ENCODE measurements at places on chromosomes 5 and 9.

GRCh38 chr9:76004526-76004925 is 114.1 kb downstream of the PCSK5 start:
- DNase-seq: no peak

DNA sequence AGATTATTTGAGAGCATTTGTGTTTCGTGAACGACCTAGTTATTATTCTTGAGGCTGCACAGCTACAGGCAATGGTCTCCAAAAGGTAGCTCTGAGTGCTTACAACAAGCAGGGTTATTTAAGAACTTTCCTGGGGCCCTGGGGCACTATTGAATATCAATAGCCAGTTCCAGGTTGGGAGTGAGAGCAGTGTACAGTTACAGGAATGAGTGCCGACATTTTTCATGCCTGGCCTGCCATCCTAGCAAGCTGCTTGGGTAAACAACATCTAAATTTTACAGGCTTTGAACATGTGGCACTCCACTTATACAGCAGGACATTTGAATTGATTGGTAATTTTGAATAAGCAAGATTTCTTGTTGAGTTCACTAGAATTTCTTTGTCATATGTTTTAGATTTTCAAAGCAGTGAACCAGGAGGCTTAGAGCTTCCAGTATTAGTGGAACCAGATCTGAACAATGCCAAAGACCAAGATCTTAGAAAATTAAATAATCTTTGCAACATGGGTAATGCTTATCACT is 171.9 kb upstream of the GDNF start:
- no peak for DNase-seq

DNA sequence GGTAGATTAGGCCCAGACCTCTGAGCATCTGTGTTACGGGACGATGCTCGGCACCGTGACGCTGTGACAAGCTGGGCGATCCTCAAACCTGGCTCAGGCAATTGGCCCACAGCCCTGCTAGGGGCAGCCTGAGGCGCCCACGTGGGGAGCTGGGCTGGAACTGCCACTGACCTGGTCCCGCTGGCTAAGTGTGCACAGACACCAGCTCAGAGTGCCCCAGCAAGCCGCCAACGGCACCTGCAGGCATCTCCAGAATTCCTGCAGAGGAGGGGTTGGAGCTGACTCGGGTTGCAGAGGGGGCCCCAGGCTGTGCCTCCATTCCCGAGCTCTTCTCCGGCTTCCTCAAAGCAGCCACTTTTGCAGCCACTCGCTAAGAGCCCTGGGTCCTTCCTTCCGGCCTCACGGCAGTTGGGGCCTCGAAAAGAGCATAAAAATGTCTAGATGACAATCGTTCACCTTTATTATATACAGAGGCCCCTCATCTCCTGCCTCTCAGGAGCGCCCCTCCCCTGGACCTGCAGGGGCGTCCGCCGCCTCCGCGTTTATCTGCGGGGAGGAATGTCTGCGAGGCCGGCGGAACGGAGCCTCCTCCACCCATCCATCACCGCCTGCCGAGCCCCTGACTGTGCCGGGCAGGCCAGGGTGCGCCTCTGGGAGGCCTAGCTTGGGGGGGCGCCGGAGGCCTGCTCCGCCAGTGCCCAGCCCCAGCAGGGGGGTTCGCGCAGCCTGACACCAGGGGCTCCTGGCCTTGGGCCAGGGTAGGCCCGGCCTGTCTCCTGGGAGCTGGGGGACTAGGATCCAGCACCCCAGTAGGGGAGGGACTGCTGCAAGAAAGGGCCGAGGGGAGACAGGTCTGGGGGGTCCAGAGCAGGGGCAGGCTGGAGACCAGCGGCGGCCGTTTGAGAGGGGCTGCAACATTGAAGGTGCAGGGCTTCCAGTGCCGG is 144.9 kb downstream of the BARX1 start:
- DNase-seq: no peak

DNA sequence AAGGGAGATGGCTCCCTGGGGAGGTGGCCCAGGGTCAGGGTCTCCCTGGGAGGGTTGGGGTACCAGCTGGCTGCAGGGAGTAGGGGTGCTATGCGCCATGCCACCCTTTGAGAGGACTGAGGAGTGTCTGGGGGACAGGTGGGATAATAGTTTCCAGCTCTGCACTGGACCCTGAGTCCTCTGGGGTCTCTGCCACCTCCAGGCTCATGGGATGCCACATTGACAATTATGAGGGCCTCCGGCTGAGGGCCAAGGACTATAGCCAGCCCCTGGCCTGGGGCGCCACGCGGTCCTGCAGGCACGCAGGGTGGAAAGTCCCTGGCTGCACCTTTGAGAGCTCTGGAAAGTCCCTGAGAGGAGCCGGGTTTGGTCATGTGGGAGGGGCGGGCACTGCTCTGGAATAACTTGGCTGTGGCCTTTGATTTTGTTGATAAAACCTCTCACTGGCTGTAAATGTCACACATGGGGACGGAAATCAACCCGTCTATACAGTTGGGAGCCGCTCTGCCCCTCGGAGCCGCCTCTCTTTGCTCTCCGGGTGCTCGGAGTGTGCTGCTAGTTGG is 16.0 kb downstream of the TRAF2 start:
- DNase-seq: no peak

DNA sequence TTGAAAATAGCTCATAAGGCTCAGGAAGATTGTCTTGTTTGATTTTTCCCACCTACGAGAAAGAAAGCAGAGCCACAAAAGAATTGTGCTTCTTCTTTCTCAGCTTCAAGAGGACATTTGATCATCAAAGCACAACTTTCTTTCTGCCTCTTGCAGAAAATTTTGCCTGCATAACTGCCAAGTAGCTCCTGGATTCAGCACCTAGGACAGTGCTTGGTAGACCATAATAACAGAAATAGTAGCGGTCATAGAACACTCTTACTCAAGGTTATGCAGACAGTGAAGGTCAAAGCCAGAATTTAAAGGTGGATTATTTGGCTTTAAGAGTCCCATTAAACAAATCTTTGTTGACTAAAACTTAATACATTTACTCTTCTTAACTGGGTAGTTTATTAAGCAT is 594.7 kb upstream of the CCNG1 start:
- no peak for DNase-seq

- peak; percentile 64 for DNase-seq
These were observed 295.9 kb downstream of the PSAT1 start for GRCh38 chr9:78592811-78593210.

DNA sequence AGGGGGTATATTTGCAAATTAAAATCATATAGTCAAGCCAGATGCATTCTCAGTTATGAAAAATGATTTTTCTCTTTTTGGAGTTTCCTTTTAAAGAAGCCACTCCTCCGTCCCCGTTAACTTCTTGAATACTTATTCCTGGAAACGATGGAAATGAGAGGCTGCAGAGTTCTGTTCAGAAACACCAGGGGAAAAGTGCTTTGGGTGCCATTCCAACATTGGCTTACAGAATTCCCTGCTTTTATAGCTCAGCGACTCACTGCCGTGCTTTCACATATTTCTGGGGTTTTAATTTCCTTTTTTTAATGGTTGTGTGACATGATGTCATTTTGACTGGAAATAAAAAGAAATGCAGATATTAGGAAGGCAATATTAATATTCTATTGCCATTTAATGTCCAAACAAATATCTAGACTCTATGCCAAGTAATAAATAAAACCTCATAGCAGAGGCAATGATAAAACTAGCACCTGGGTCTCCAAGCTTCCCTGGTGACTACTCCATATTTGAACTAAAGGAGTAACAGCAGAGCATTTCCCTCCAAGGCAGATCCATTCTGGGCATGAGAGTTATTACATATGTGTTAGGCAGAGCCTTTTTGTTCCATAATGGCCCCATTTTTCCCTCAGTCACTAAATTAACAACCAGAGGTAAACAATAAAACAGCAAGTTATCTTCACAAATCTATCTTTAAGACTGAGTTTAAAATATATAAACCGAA is 363.4 kb downstream of the EBF1 start:
- DNase-seq: no peak

GRCh38 chr5:125199968-125200865 is 453.8 kb upstream of the ZNF608 start:
- DNase-seq: no peak

- DNase-seq: no peak
These were observed 31.3 kb downstream of the ISOC1 start for GRCh38 chr5:129125819-129126218.
